ENCODE measurements at places on chromosomes 13 and 19.

GRCh38 chr13:99312493-99312883, 5.3 kb upstream of the GPR183 start:
- peak; percentile 82 for DNase-seq

- no peak for DNase-seq
These were observed 122.0 kb downstream of the OLFM4 start for GRCh38 chr13:53150568-53150967.

DNA sequence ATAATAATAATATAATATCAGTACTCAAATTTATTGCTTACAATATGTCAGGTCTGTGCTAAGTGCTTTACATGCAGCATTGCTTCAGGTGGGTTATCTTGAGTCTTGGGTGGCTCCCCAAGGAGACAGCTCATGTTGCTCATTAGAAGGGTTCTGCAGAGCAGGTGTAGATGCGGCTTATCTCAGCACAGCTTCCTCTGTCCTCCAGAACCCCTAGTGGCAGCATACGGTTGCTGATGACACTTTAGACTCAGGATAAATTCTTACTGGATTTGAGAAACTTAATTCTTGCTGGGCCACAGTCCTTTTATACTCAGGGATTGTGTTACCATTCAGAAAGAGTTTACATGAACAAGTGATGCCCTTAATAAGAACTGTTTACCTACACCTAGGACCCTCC, 8.9 kb downstream of the COG3 start:
- peak; percentile 32 for DNase-seq

DNA sequence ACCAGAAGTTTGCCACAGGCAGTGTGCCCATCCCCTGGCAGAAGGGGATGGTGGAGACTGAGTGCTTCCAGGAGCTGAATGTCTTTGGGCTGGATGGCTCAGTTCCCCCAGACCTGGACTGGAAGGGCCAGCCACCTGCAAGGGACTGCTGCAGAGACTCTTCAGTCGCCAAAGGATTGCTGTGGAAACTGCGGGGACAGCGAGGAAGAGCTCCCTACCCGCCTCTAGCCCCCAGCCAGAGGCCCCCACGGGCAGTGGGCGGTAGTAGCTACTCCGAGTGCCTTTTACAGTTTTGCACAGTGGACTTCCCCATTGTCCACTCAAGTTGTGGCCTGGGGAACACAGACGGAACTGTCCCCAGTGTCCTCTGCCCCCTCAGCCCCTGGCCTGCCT, 138.5 kb downstream of the ZDHHC20 start:
- no peak for DNase-seq

- DNase-seq: no peak
These were observed 15.0 kb upstream of the MIER2 start for GRCh38 chr19:359653-359925.

- no peak for DNase-seq
These were observed 154.7 kb upstream of the ARGLU1 start for GRCh38 chr13:106722620-106723019.

DNA sequence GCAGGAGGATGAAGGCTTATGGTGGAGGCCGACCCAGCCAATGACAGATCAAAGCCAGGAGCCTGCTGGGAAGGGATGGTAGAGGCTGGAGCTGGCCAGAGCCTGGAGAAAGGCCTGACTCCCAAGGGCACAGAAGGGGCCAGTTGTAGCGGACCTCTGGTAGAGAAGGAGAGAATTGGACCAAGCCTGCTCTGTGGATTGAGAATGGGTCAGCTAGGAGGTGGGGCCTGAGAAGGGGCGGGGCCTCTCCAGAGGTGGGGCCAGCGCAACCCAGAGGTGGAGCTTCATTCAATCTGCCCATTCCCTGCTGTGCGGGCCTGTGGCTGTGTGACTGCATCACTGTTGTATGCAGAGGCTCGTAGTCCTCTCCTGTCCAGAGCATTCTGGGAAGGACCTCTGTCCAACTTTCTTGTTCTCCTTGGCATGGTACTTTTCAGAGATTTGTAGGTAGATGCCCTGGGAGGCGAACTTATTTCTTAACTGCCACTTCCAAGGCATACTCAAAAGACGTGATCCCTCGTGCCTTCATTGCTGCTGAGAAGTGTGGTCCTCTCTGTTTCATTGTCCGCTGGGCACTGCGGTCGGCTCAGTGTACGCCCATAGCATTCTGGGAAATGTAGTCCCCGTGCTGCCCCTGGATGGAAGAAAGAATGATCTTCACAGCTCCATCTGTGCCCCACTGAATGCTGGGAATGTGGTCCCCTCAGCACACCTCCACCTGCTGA, 6.7 kb downstream of the GRIN2D start:
- peak; percentile 41 for DNase-seq

DNA sequence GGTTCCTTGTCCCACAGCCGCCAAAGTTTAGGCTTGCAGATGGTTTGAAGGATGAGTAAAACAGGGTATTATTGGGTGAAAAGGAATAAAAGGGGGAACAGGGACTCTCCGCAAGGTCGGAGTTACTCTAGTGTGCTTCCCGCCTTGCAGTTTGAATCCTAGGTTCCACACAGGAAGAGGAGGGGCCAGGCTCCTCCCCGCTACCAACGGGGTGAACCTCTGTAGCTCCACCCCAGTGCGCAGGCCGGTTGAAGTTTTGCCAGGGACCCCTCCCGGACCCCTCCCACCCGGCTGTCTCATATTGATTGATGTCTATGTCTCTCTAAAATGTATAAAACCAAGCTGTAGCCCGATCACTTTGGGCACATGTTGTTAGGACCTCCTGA, 11.6 kb upstream of the GTF2F2 start:
- peak; percentile 6 for DNase-seq

- DNase-seq: no peak
These were observed 66.0 kb downstream of the ABCC4 start for GRCh38 chr13:95235199-95235756.

- no peak for DNase-seq
These were observed 26.2 kb upstream of the HIF3A start for GRCh38 chr19:46270521-46271256.

DNA sequence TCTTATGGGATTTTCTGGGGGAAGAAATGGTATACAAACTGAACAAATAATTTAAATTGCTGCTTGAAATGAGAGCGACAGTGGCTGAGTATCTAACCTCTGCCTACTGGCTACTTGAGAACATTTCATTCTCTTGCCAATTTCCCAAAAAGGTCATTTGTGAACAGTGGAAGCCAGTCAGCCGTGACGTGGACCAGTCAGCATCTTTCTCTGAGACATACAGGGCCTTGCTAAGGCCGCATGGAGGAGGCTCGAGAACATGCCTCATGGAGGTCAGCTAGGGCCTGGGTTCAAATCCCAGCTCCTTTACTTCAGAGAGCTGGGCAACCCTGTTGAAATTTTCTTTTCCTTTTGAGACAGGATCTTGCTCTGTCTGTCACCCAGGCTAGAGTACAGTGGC, 20.3 kb downstream of the ZC3H4 start:
- no peak for DNase-seq

GRCh38 chr13:65555962-65556361, 1674.2 kb downstream of the PCDH9 start:
- DNase-seq: no peak

GRCh38 chr13:35879111-35879510, 252.1 kb downstream of the DCLK1 start:
- DNase-seq: no peak

- no peak for DNase-seq
These were observed 1.5 kb downstream of the STARD13 start for GRCh38 chr13:33284031-33284430.

- peak; percentile 62 for DNase-seq
These were observed 15.2 kb upstream of the EHD2 start for GRCh38 chr19:47697863-47698609.

- DNase-seq: no peak
These were observed 94.7 kb downstream of the FRY start for GRCh38 chr13:32126278-32126677.

GRCh38 chr19:18157465-18158063, 4.6 kb downstream of the PIK3R2 start:
- no peak for DNase-seq

DNA sequence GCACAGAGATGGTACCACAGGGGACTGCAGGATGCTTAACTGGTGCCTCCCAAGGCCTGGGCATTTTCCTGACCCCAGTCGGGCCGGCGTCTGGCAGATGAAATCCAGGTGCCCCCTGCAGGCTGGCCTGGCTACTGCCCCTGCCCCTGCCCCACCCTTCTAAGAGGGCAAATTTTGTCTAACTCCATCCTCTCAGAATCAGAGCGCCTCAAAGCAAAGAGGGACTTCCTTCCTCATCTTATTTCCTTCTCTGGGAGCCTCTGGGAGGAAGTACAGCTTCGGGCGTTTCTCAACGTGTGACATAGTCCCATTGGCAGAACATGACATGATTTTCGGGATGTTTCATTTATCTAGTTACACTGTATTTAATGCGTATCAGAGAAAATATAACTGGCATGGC, 2.7 kb downstream of the PRKACA start:
- DNase-seq: peak; percentile 55

- no peak for DNase-seq
These were observed 429.0 kb downstream of the TSHZ3 start for GRCh38 chr19:30920222-30920621.

DNA sequence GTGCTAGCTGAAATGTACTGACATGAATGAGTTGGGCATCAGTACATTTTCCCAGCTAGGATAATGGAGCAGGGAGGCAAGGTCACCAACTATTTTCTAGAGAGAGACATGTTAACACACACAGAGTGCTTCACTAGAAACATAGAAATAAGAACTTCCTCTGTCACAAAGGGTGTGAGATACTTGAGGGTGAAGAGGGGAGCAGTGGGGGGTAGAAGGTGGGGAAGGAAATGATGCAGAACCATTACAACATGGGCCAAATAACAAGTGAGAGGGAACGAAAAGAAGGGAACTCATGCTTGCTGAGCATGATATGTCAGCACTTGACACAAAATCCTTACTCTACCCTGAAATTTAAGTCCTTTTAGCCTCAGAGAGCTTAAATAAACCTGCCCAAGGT, 87.8 kb upstream of the RFC3 start:
- peak; percentile 25 for DNase-seq

DNA sequence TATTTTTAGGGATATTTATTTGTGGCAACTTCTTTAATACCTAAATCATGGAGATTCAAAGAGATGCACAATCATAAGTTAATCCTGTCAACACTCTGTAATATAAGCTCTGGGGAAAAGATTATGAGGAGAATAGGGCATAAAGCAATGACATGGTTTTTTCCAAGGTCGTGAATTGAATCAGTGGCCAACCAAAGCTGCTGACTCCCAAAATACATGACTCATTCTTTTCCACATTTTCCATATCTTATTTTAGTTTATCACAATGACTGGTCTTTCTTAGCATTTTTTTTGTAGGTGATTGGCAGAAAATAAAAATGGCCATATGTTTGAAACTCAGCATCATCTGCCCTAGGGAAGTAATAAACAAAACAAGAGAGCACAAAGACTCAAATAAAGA, 28.5 kb upstream of the RBM26 start:
- DNase-seq: no peak

DNA sequence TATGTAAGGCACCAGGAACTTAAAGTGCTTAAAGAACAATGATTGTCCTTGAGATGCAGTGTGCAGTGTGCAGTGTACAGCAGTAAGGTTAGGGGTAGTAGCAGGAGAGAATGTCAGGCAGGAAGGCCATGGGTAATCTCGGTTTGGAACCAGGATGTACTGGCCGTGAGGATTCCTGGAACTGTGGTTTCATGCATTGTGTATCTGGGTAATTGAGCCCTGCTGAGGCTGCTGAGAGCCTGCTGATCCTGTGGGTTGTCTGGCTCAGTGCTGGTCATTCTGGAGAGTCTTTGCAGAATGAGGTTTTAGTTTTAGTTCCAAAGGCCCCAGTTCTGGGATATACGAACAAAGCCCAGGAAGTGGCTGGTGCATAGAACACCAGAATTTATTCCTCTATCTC, 71.0 kb downstream of the ZNF568 start:
- DNase-seq: no peak

DNA sequence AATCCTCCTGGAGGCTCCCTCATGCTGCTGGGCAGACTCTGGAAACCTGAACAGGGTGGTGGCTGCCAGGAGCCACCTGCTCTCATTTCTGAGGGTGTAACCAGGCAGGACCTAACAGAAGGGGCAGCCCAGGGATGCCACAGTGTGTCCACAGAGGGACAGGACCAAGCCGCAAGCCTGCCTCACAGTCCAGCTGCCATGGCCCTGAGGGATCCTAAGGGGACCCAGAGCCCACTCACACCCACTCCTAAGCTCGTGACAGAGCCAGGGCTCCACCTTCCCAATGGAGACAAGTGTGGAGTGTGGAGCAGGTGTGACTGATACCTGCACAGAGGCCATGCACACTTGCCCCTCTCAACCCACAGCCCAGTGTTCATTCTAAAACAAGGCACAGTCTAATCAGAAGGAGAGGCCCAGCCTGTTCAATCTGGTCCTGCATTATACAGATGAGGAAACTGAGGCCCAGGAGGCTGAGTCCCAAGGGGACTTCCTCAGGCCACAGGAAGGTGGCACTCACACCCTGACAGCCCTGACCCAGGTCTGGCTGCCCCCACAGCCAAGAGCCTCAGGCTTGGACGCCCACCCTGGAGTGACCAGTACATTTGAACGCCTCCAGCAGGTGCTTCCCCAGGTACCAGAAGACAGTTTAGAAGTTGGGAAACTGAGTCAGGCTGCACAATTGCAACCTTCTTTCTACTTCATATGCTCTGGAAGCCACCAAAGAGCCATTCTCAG, 220.1 kb downstream of the TUBA3C start:
- DNase-seq: no peak

Measured in CD4-positive, alpha-beta T cell treated with Interleukin-1 beta for 1 hour (primary cell).